ENCODE measurements at places on chromosomes 7 and 10.

DNA sequence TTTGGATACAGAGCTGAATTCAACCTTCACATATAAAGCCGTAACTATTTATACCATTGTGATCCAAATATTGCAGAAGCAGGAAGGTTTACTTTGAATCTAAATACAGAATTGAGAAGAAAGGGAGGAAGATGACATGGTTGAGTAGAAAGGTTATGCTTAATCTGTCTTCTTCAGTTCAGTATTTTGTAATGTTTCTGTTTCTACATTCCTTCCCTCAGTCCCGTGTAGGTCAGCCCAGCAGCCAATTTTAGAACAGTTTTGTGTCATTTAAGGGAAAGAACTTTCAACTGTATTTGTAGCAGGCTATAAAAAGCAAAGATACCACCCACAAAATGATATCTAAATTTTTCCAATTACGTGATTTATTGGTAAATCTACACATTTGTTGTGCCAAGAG lies 97.4 kb downstream of the CPED1 start:
- no peak for DNase-seq

DNA sequence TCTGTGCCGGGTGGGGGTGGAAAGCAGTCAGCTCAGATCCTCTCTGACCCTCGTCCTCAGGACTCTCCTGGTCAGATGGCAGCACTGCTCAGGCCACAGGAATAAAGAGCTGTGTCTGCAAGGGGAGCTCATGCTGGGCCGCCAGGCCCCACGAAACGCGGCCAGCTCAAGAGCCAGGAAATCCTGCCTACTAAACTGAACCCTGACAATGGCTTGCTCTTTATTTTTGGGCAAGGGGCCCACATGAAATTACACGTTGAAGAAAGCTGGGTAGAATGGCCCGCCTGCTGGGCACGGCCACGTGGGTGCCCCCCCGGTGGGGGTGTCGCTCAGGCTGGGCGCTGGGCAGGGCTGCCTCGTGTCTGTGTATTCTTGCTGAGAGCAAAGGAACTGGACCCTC lies 103.0 kb downstream of the ITIH5 start:
- DNase-seq = no peak

GRCh38 chr10:110006358-110007160 lies 1.2 kb upstream of the ADD3 start:
- DNase-seq = no peak

DNA sequence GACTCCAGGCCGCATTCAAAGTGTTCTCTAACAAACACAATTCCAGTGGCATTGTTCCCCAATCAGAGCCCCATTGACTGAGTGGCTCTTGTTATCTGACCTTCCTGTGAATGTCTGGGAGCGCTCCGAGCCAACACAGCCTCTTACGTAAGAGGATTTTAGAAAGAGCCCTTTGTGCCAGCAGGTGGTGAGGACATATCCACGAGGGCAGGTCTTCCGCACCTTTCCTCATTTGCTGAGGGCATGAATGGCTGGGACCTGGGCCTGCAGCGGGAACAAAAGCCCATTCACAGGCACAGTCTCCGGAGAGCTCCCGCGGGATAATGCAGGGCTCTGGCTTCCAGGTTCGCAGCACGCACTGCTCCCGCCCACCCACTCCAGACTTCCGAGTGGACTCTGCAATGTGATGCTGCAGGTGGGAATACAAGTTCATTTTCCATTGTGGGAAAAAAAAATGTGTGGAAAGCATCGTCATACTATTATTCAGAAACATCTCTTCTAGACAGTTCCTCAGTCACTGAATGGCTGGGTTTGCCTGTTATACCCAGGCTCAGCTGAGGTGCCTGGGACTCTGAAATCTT lies 295.0 kb upstream of the IGFBP3 start:
- no peak for DNase-seq

DNA sequence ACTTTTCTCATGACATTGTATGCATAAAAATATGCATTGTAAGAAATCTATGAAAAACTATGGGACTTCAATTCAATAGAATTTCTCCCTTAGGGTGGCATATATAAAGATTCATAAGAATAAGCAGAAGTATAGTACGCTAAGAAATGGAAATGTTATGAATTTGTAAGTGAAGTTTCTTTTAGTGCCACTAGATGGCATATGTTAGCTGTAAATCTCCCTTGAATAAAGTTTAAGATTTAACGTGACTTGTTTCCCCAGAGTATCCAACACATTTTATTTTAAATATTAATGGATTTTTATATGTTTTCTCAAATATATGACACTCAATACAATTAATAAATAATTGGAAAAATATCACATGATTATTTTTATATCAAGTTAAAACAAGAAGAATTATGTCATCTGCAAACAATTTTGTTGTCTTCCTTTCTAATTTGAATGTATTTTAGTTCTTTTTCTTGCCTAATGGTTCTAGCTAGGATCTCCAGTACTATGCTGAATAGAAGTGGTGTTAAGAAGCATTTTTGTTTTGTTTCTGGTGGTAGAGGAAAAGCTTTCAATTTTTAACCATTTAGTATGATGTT lies 287.2 kb downstream of the HGF start:
- DNase-seq = no peak

GRCh38 chr10:104452977-104453376 lies 99.3 kb downstream of the CFAP58 start:
- no peak for DNase-seq

DNA sequence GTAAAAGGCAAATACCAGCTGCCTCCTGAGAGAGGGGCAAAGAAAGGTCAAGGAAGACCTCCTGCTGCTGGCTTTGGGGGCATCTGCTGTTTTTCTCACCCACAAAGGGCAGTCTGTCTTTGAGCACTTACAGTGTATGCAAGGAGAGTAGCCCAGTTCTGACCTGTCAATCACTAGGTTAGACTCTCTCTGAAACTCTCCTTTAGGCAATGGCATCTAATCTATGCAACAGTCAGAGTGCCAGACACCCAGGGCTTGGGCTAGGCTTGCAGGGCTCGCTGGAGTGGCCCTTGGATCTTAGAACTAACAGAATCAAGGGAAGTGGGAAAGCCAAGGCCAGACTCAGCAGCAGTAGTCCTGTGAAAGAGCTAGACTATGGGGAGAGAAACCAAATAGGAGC lies 522.9 kb downstream of the NRG3 start:
- no peak for DNase-seq

DNA sequence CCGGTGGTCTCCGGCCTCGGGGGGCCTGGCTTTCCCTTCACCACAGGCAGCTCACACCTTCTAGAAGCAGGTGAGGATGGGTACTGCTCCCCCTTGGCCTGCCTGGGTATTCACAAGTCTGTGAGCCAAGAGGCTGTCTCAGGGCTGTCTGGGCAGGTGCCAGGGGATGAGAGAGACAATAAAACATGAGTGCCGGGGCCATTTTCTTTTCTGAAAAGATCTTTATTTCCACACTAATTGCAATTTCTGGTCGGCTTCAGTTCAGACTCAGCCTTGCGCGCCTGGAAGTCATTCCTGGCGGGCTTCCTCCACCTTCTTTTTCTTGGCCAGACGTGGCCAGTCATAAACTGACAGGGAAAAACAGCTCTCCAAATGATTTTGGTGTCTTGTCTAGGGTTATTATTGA lies 171.2 kb downstream of the ARHGAP12 start:
- DNase-seq = no peak

DNA sequence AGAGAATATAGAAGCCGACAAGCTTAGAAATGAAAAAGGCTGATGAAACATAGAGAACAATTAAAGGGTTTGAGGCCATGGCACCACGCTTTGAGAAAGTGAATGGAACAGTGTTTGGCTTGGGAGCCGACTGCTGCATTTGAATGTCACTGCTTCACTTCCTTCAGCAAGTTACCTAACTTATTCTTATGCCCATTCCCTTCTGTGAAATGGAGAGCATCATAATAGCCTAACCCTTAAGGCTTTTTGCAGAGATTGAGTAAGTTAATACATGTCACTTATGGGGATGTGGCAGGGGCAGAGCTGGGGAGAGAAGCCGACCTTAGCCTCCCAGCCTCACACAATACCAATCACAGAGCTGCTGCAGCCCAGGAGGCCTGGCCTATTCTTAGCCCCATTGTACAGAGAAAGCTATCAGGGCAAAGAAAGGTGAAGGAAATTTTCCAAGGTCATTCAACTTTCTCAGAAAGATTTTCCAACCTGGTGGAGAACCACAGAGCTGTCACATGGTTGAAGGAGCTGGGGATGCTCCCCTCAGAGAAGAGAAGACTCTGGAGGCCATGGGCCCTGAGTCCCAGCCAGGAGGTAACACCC lies 186.0 kb upstream of the GDF10 start:
- no peak for DNase-seq

- no peak for DNase-seq
Measured at GRCh38 chr7:33251301-33251700, 121.9 kb downstream of the BBS9 start.

DNA sequence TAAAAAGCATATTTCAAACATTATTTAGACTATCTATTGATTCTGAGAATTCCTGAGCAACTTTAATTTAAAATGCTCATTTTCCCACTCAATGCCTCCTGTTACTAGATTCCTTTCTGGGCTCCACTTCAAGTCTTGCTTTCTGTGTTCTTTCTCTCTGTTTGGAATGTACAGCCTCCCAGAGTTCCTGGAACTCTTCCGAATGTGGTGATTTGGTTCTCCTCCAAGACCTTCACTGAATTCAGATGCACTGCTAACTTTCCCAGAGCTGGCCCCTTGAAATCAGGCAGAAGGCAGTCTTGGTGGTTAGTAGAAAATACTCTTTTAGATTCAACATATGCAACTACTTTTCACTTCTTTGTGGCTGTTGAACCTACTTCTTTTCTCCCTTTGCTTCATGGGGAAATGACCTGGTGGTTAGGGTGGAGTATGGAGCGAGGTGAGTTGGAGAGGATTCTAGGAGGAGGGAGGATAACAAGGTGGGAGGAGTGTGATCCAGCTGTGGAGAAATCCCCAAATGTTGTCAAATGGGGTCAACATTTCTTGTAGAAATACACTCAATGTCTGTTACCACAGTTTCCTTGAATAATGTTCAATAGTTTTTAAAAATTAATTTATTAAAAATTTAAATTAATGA lies 27.9 kb upstream of the CCDC7 start:
- DNase-seq = peak; percentile 64

GRCh38 chr10:130875897-130876472 lies 435.5 kb downstream of the TCERG1L start:
- no peak for DNase-seq

GRCh38 chr7:44629829-44630522 lies 23.5 kb downstream of the OGDH start:
- no peak for DNase-seq

DNA sequence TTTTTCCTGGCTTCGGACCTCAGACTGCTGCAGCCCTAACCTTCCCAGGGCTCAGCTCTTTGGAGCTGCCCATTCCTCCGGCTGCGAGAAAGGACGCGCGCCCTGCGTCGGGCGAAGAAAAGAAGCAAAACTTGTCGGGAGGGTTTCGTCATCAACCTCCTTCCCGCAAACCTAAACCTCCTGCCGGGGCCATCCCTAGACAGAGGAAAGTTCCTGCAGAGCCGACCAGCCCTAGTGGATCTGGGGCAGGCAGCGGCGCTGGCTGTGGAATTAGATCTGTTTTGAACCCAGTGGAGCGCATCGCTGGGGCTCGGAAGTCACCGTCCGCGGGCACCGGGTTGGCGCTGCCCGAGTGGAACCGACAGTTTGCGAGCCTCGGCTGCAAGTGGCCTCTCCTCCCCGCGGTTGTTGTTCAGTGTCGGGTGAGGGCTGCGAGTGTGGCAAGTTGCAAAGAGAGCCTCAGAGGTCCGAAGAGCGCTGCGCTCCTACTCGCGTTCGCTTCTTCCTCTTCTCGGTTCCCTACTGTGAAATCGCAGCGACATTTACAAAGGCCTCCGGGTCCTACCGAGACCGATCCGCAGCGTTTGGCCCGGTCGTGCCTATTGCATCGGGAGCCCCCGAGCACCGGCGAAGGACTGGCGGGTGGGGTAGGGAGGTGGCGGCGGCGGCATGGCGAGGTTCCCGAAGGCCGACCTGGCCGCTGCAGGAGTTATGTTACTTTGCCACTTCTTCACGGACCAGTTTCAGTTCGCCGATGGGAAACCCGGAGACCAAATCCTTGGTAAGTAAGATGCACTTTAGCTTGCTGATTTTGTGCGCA lies at the start of gene PLXDC2:
Gene PLXDC2, plus strand, starts transcription at position 22 of the 820 bp plus-strand sequence.
- no peak for DNase-seq
